ENCODE measurements at places on chromosomes 11 and 22.

- DNase-seq: no peak
Measured at GRCh38 chr22:17957693-17958092, 66.7 kb downstream of the MICAL3 start.

GRCh38 chr11:65428578-65429067 is 6.0 kb downstream of the NEAT1 start:
- DNase-seq: no peak

GRCh38 chr11:14318581-14318981 is 40.4 kb downstream of the RRAS2 start:
- DNase-seq: no peak

- no peak for DNase-seq
Measured at GRCh38 chr11:65579291-65579690, 3.4 kb downstream of the EHBP1L1 start.

DNA sequence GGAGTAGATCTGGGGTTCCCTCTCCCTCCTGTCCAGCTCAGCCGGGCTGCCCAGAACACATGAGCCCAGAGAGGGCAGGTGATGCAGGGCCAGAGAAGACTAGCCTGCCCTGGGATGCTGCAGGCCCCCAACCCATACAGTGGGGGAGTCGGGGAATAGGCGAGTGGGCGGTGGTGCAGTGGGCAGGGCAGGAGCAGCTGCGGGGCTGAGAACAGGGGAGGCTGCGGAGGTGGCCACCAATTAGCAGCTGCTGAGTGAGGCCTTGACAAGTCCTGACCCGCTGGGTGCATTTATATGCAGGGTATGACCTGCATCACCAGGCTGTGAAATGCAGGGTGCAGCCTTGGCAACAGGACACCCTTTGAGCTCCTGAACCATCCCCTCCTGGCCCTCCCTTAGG is 43.1 kb downstream of the NFAM1 start:
- peak; percentile 70 for DNase-seq

DNA sequence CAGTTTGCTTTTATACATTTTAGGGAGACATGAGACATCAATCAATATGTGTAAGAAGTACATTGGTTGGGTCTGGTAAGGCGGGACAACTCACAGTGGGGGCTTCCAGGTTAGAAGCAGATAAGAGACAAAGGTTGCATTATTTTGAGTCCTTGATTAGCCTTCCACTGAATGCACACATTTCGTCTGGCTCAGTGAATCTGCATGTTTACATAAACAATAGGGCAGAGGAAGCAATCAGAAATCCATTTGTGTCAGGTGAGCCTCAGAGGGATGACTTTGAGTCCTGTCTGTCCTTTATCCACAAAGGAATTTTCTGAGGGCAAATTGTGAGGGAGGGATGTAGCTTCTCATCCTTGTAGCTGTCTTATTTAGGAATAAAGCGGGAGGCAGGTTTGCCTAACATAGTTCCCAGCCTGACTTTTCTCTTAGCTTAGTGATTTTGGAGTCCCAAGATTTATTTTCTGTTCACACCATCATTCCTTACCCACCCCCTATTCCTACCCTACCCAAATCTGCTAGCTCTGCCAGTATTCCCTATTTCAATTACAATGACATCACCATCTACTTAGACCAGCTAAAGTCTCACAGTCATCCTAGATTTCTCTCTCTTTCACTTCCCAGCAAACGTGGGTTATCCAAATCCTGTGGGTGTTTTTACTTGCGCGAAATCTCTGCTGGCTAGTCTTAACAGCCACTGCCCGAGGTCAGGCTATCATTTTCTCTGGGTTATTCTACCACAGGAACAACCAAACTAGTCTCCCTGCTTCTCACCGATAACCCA is 2.9 kb downstream of the SC5D start:
- DNase-seq: no peak
